Mesothelial cell of epicardium (in vitro differentiated cells): ENCODE measurements at places on chromosomes 6 and 20.

GRCh38 chr6:33694401-33694931, 17.0 kb downstream of the UQCC2 start:
- no peak for DNase-seq

GRCh38 chr6:89048288-89048923, 32.1 kb upstream of the PNRC1 start:
- no peak for DNase-seq

DNA sequence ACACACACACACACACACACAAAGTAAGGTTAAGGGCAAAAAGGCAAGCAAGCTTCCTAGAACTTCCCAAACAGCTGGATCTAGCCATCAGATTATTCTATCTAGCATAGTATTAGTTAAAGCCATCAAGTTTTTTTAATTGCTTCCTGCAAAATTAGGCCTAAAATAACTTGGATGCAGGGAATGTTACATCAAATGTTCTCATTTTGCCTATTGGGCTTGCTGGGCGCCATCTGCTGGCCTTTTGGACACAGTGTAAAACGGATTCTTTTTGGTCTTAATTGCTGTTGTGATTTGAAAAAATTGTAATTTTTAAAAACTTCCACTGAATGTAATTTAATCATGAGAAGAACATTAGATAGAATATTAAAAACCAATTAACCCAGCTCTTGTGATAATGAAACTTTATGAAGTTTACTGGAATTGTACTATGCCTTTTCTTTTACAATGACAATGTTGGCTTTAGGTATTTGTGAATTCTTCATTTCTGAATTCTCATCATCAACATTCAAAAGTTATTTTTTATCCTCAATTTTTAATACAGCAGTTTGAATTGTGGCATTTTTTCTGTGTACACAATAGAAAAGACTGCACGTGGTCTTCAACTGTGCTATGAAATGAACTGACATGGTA, 6.8 kb downstream of the MKKS start:
- peak; percentile 46 for DNase-seq

GRCh38 chr6:56944661-56945060, 10.2 kb upstream of the BEND6 start:
- DNase-seq, result no peak

DNA sequence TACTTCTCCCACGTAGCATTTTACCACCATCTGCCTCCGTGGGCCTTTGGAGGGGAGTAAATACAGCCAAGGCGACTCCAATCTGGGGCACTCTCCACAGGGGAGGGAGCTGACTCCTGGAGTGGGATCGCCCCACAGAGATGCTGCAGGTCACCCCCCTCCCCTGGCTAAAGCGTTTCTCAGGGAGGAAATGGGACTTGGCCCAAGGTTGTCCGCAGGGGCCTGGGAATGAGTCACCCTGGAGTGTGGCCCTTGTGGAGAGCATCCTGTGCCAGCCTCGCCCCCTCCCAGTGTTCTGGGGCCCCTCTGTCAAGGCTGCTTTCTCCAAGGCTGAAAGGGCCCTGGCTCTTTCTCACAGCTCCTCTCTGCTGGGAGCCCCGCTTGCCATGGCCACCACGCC, 84.5 kb upstream of the QKI start:
- no peak for DNase-seq

DNA sequence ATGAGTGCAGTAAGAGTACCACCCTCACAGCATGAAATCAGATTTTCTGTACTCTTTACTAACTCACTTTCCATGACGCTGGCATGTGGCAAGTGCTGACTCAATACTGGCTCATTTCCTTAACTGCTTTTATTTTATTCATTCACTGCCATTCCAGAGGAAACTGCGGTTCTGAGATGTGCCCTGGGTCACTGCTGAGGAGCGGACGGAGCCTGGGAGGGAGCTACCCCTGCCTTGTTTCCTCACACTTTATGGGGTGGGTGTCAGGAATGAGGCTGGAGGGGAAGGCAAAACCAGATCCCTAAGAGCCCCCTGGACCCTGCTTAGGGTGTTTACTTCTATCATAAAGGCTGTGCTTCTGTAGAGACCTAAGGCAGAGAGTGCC, 14.4 kb downstream of the NT5E start:
- DNase-seq, result no peak

DNA sequence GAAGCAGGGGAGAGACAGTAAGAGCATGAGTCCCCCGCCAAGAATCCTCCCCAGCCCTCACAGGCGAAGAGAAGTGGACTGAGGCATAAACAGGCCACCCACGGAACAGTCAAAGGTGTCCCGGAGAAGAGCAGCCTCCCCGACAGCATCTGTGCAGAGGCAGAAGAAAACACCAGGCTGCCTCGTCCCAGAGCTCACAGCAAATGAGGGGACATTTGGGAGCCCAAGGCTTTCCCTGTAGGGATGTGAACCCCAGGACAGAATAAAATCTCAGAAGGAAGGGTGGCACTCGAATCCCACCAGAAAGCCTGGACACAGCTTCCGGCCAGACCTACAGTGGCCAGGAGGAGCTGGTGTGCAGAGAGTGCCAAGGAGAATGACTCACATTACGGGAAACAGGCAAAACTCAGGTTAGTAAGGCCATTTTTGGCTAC, 90.4 kb downstream of the DLL1 start:
- no peak for DNase-seq

- DNase-seq, result no peak
These were observed 58.8 kb downstream of the BMP6 start for GRCh38 chr6:7784706-7785105.

DNA sequence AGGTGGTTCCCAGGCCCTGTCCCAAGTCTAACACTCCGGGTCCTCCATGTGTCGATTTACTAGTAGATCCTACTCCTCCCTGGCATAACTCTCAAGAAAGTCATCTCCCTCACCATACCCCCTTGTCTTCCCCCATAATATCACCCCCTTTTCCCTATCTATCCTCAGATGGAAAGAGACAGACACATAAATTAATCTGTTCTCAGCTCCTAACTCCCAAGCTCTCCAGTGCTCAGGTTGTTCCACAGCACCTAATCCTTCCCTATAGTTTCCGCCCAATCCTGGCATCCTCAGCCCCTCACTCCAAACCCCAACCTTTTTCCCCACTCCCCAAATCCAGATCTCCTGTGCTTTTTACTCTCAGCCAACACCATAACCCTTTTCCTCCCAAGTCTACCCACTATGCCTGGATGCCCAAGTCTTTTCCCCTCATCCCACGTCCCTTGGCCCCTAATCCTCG, 808 bp downstream of the ILRUN start:
- no peak for DNase-seq

DNA sequence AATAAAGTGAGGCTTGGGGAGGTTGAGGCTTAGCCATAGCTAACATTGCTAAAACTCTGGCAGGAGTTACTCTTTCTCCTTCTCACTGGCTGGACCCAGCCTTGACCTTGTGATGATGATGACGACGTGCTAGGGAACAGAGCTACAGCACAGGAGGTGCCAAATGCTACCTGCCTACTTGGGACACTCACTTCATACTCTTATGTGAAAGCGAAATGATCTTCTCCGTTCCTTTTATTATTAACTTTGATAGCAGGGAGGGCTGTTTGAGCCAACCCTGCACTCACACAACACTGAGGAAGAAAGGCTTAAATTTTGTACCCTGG, 1.2 kb upstream of the ELMO2 start:
- DNase-seq, result no peak

DNA sequence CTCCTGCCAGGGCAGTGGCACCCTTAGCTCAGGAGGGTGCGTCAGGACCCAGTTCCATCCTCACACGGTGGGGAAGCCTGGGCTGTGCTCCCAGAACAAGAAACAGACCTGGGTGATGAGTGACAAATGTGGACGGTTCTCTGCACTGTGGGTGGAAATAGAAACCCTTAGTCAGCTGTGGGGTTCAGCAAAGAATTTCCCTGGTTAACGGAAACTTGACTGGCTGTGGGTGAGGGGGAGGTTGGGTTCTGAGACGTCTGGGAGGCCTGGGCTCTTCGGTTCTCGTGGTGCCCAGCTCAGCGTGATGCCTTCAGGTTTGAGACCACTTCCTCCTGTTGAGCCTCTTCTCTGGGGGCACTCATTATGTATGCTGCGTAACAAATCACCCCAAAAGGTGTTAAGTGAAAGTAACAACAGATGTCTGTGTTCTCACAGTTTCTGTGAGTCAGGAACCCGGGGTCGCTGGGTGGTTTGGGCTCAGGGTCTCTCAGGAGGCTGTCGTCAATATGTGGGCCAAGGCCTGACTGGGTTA, 53.1 kb upstream of the FAM83D start:
- no peak for DNase-seq

DNA sequence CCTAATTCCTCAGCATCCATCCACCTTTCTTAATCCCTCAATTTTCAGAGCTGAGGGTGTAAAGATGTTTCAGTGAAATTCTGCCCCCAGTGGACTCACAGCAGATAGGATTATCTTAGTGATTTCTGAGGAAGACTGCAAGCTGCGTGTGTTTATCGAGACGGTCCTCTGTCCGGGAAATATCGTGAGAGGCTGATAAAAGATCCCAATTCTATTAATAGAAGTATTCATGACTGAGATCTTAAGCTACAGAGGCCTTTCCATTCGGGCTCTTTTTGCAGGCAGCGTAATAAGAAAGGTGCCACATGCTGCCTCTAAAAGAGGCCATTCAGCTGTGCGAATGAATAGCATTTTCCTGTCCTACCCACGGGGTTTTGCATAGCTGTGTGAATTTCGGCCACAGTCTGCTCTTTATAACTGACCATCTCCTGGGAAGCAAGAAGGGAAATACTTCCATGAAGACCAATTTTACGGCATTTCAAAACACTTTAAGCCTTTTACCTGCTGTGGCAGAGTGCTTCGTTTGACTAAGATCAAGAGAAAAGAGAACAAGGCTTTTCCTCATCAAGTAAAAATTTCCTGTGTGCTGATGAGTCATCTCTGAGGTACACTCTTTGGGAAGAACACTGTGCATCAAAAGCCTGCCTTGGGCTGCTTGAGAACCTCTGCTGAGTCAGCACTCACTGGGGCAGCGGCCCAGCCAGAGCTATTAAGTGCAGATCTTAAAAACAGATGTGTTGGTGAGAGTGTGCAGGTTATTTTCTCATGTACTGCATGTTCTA, 208.8 kb downstream of the ARHGAP18 start:
- no peak for DNase-seq

- DNase-seq, result no peak
These were observed 311.9 kb upstream of the EPHA7 start for GRCh38 chr6:93731306-93731705.

GRCh38 chr6:10033223-10033829, 381.5 kb downstream of the TFAP2A start:
- no peak for DNase-seq

DNA sequence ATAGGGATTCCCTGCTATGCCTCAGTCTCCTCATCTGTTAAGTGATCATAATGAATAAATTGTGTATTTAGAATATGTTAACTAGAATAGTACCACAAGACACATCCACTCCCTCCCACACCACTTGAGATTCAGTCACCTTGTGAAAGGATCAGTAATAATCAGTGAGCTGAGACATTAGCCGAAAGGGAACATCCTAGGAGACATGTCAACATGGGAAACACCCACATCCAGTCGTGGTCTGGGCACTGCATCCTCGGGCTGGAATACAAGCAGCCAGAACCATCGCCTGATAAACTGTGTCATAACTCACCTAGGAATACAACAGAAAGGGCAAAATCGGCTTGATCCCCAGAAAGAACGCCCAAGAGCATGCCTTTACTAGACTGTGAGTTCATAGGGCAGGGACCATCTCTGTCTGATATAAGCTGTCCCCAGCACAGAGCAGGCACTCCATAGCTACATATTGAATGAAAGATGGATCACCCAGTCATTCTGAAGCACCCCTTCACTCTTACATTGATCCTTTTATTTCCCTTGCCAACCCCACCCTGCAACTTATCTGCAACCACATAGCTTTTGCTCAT, 23.9 kb downstream of the RIPOR2 start:
- no peak for DNase-seq

DNA sequence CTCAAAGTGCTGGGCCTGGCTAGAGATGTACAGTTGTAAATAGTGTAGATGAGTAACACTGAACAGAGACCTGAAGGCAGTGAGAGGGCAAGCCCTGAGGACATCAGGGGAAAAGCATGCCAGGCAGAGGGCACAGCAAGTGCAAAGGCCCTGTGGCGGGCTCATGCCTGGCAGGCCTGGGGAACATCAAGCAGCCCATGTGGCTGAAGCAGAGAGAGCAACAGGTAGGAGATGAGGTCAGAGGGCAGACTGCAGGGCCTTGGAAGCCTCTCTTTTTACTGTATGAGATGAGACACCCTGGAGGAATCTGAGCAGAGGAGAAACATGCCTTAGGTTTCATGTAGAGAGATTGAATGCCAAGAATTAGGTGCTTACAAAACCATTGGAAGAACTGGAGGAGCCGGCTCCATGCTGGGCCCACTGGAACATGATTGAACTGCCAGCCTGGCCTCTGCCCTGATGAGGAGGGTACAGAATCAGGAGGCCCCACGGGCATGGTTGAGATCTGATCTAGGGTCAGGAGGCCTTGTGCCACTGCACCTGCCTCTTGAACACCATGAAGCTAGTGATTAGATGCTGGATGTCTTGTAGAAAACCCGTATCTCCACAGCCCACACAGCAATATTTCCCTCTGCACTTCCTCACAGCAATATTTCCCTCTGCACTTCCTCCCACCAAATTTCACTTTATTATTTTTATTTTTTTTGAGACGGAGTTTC, 5.9 kb upstream of the HMGA1 start:
- DNase-seq, result no peak

GRCh38 chr20:34525709-34526416, 9.6 kb downstream of the DYNLRB1 start:
- peak; percentile 75 for DNase-seq

DNA sequence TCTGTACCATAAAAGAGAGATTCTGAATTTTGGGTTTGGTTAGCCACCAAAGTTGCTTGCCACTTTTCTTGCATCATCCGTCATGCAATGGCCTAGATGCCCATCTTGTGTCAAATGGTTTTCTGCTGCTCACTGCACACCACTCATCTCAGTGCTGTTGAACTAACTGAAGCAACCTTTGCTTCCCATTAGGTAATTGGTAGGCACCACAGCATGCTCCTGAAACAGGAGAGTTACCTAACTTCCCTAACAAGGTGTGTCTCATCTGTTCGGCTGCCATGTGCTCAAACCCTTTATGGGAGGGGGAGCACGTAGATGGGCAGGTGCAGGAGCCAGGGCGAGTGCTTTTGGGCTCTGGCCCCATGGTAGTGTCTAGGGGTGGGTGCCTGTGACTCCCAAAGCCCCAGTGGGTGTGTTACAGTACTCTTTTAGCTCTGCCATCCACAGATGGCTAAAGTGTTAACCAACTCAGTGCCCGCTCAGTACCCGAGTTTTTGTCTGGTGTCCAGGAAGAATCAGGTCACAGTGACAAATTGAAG, 147.4 kb upstream of the SPACA1 start:
- no peak for DNase-seq

- DNase-seq, result no peak
These were observed 71.4 kb downstream of the KLHL32 start for GRCh38 chr6:96995903-96996302.

DNA sequence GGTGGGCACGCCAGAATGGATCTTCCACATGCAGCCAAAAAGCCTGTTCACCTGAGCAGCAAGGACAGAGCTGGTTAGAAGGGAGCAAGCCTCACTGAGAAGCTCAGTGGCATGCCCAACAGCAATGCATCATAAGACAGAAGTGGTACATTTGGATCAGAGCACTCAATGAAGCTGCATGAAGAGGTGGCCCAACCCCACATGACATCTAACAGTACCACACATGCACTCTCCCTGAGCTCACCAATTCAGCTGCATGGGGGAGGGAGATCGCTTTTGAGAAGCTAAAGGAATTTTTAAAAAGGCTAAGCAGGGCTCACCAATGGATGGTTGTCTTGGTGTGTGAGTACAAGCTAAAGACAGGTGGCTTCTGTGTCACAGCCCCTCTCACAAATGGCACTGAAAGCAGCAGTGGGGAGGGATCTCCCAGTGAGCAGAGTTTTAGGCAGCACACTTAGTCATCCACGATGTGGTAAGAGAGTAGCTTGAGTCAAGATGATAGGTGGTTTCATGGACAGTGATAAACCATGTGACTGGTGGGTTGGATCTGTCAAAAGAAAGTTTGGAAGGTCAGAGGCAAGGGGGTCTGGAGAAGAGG, 166.6 kb upstream of the TAB2 start:
- DNase-seq, result no peak
